ENCODE measurements at places on chromosomes 16 and 17.

DNA sequence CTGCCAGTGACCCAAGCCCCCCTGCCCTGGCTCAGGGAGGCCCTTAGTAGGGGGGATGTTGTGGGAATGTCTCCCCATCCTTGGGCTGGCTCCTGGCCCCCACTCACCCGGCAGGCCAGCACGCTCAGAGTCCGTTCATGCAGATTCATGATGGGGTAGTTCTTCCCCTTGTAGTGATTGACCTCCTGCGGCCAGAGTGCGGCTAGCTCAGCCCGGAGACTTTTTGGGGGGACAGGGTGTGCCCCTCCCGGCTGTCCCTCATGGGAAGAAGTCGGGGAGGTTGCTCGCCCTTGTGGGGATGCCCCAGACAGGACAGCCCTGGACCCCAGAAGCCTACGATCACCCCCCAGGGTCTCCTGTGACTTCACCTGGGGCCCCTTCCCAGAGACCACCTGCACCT, 4.0 kb downstream of the NPB start:
- no peak for DNase-seq

GRCh38 chr16:87603684-87604633, 1.7 kb downstream of the JPH3 start:
- DNase-seq: peak; percentile 68

DNA sequence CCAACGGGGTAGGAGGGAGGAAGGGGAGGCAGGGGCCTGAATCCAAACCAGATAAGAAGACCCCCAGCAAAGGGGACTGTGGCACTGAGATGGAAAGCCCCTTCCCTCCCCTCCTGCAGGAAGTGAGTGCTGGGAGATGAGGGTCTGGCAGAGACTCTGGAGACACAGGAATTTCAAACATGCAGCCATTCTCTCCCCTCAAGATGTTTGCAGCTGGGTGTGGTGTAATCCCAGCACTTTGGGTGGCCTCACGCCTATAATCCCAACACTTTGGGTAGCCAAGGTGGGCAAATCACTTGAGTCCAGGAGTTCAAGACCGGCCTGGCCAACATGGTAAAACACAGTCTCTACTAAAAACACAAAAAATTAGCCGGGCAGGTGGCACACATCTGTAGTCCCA, 33.9 kb upstream of the FAAP100 start:
- no peak for DNase-seq

- DNase-seq: no peak
Measured at GRCh38 chr16:3690980-3691720, 26.2 kb downstream of the TRAP1 start.

DNA sequence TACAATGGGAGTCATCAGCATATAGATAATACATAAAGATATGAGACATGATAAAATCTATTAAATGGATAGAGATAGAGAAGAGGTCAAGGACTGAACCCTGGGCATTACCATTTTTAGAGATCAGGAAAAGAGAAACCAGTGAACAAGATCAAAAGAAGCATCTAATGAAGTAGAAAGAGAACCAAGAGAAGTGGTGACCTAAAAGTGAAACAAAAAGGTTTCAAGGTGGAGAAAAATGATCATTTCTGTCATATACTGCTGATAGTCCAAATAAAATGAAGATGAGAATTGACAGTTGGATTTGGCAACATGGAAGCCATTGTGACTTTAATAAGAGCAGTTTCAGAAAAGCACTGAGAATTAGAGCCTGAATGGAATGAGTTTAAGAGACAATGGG, 165.1 kb downstream of the PPM1E start:
- DNase-seq: no peak

DNA sequence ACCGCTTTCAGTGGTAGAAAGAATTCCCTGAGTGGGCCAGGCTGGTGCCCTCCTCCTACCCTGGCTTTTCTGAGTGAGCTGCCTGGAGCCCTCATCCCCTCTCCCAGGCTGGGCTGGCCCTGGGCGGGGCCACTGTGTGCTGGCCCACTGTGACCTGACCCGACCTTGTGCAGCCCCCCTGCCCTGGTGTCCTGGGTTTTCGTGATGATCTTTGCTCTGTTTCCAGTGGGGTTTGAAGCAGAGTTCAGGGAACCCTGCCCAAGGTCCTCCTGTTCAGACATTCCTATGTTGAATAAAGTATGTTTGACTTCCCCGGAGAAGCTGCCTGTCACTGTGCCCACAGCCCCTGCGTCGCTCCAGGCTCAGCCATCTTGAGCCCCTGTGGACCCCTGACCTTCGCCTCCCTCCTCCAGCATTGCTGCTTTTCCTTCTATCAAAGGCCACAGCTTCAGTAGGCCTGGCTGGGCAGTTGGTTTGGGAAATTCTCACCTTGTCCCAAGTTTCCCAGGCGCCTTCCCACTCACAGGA, 13.7 kb upstream of the NAGLU start:
- no peak for DNase-seq

GRCh38 chr17:8954339-8954738, 11.2 kb downstream of the PIK3R5 start:
- DNase-seq: no peak

Measured in cerebellar cortex (tissue), 1 donor.